Mammary microvascular endothelial cell (primary cell): ENCODE measurements at places on chromosomes 3 and 15. TPM values are rescaled to one million over a fixed set of nuclear protein-coding genes. Genes with fewer than 3 reads are reported as not detected.

Gene BBS4
- 9.6 and 42.6 TPM in 2 replicates for total RNA-seq

Gene LDHAL6B
- not detected in 2 replicates for total RNA-seq

Gene DET1
- 3.0 and 3.5 TPM in 2 replicates for total RNA-seq

Gene FBXL2
- total RNA-seq, result 17.6 and 18.1 TPM in 2 replicates
